ENCODE measurements at places on chromosomes 5 and 9.

DNA sequence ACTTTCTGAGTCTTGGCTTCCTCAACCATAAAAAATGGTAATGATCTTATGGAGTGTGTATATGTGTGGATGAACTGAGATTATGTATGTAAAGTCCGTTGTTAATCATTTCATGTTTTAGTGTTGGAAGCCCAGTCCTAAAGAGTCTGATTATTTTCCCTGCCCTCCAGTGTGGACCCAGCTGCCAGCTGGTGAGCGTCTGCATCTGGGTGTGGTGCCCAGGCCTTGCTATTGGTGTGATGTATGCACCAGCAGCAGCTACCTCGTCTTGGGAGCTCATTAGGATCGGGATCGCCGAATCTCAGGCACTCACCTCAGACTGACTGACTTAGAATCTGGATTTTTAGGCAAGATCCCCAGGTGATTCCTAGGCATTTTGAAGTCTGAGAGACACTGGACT, 63.8 kb downstream of the LRRC70 start:
- no peak overlapping the region for H3K4me3 ChIP-seq
- H3K27ac ChIP-seq: no peak overlapping the region
- DNase-seq: no peak
- no peaks in the 10 kb centered on the region for H3K4me1 ChIP-seq
- no peaks in the 10 kb centered on the region for H3K27me3 ChIP-seq
- H3K36me3 ChIP-seq: no peaks in the 10 kb centered on the region

DNA sequence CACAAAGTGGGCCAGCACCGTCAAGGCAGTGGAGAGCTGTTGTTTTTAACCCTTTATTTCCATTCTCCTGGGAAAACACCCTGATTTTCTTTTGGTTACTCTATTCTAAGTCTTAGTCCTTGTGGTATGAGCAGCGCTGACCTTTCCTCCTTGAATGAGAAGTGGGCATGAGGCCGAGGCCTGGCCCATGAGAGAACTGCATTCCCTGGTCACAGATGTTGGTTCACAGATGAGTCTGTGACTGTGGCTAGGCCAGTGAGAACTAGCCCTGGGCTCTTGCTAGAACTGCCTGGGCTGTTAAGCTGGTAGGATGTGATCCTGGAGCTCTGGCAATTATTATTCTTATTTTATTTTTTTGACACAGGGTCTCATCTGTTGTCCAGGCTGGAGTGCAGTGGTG, 71.7 kb upstream of the KLF9 start:
- no peaks in the 10 kb centered on the region for H3K27me3 ChIP-seq
- peaks cover 47% of the 10 kb centered on the region for H3K4me1 ChIP-seq
- H3K36me3 ChIP-seq: no peaks in the 10 kb centered on the region
- no peak for DNase-seq
- no peak overlapping the region for H3K4me3 ChIP-seq
- H3K27ac ChIP-seq: no peak overlapping the region

- peaks cover 20% of the 10 kb centered on the region for H3K4me1 ChIP-seq
- no peak overlapping the region for H3K27ac ChIP-seq
- H3K27me3 ChIP-seq: no peaks in the 10 kb centered on the region
These were observed 35.4 kb downstream of the OTULIN start for GRCh38 chr5:14699807-14700400.

DNA sequence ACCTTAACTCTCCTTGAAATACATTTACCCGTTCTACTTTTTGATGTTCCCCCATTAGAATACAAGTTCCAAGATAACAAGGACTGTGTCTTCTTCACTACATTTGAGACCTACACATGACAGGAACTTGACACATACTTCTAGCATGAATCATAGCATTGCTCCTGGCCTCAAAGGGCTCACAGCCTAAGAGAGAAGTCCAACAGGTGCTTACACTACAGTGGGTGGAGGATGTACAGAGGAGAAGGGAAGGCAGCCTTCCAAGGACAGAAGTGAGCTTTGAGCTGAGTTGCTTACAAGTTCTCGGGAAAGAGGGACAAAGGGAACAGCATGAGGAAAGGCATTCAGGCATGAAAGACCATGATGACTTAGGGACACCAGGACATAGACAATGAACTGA, 56.9 kb upstream of the MSX2 start:
- no peaks in the 10 kb centered on the region for H3K4me1 ChIP-seq
- no peak overlapping the region for H3K4me3 ChIP-seq
- no peak for DNase-seq
- no peaks in the 10 kb centered on the region for H3K36me3 ChIP-seq

GRCh38 chr9:28583832-28584231, 1010.6 kb upstream of the C9orf72 start:
- no peaks in the 10 kb centered on the region for H3K36me3 ChIP-seq
- H3K27me3 ChIP-seq: no peaks in the 10 kb centered on the region
- H3K27ac ChIP-seq: no peak overlapping the region
- H3K4me1 ChIP-seq: no peaks in the 10 kb centered on the region
- no peak overlapping the region for H3K4me3 ChIP-seq

DNA sequence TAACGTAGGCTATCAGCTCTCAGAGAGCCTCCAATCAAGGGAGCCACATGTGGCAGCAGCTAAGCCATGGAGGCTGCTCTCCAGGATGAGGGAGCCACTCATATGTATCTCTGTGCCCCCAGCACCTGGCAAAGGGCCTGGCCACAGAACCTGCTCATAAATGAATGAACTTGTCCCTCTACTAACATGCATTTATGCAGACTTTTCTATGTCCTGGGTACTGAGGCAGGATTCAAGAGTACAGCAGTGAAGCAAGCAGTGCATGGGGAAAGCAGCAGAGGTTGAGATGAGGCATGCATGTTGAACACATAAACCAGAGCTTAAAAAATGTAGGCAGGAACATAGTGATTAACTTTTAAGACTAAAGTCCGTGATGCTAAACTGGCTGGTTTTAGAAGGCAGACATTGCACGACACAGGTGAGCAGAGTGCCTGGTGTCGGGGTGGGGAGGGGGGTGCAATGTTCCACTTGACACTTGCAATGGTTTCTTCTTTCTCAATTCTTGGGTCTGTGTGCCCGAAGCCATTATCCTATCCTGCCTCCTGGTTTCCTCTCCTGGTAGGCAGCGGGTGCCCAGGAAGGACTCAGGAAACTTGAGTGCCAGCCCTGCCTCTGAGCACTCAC, 142.8 kb upstream of the ALDH1B1 start:
- H3K36me3 ChIP-seq: no peaks in the 10 kb centered on the region
- H3K4me1 ChIP-seq: peaks cover 6% of the 10 kb centered on the region
- H3K4me3 ChIP-seq: no peak overlapping the region
- H3K27me3 ChIP-seq: peaks cover 32% of the 10 kb centered on the region
- DNase-seq: no peak

DNA sequence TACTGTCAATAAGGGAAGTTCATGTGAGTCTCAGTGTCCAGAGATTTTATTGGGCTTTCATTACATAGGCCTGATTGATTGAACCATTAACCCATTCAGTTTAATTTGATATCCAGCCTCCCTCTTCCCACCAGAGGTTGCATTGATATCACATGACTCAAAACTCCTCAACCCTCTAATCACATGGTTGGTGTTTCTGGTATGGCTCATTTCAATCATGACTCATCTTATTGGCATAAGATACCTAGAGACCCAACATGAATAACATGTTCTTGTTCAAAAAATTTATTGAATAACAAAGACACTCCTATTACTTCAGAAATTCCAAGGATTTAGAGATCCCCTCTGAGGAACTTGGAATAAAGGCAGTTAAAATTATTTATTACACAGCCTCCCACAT, 982.2 kb downstream of the TLE1 start:
- H3K4me3 ChIP-seq: no peak overlapping the region
- H3K4me1 ChIP-seq: no peaks in the 10 kb centered on the region
- no peaks in the 10 kb centered on the region for H3K27me3 ChIP-seq
- H3K36me3 ChIP-seq: no peaks in the 10 kb centered on the region
- no peak for DNase-seq

DNA sequence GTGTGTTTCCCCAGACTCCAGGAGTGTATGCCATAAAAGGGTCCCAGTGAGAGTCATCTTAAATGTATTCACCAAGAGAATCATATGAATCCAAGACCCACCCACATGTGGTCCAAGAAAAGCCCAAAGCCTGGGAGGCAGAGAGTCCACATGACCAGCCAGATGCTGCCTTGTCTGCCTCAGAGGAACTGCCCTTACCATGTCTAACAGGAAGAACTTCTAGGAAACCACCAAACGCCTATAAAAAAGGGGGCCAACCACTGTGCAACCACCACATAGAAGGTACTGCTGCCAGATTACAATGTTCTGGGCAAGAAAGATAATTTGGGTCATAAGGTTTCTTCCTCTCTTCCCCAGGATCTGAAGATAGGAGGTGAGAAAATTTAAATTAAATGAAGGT, 129.8 kb upstream of the SLC24A2 start:
- H3K4me1 ChIP-seq: no peaks in the 10 kb centered on the region
- no peak overlapping the region for H3K4me3 ChIP-seq
- DNase-seq: no peak
- H3K36me3 ChIP-seq: no peaks in the 10 kb centered on the region
- H3K27ac ChIP-seq: no peak overlapping the region
- peaks cover 4% of the 10 kb centered on the region for H3K27me3 ChIP-seq

GRCh38 chr5:10801931-10802666, 41.1 kb upstream of the DAP start:
- H3K27ac ChIP-seq: no peak overlapping the region
- no peaks in the 10 kb centered on the region for H3K4me1 ChIP-seq
- peaks cover 16% of the 10 kb centered on the region for H3K36me3 ChIP-seq
- no peak overlapping the region for H3K4me3 ChIP-seq
- DNase-seq: no peak

- no peak overlapping the region for H3K27ac ChIP-seq
- no peak overlapping the region for H3K4me3 ChIP-seq
- H3K4me1 ChIP-seq: peaks cover 18% of the 10 kb centered on the region
- H3K36me3 ChIP-seq: no peaks in the 10 kb centered on the region
These were observed 1775.7 kb upstream of the C9orf72 start for GRCh38 chr9:29348999-29349398.

DNA sequence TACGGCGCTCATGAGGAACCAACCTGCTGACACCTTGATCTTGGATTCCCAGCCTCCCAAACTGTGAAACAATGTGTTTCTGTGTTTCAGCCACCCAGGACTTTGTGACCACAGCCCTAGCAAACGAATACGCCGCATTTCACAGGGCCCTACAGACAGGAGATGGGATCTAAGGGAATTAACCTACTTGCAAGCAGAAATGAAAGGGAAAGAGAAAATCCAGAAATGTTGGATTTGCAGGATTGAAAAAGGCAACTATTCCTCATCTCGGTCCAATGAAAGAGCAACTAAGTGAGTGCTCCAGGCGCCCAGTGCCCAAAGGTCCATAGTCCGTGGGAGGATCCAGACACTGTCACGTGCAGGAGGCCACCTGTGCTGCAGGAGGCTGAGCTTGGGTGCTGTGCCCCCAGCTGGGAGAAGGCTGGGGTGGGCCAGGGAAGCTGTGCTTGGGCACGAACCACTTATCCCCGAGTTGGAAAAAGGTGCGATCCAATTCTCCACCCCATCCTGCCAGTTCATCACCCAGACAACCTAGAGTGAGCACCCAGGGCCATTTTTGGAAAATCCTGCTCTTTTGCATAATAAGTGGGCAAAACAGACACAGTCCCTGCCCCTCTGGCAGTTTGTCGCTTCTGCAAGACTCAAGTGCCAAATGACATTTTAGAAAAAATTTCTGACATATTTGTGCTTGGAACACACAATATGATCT, 177.9 kb downstream of the C9orf50 start:
- H3K36me3 ChIP-seq: no peaks in the 10 kb centered on the region
- DNase-seq: no peak
- peaks cover 16% of the 10 kb centered on the region for H3K27me3 ChIP-seq
- no peak overlapping the region for H3K27ac ChIP-seq

GRCh38 chr5:135039271-135040033, 5.4 kb upstream of the PITX1 start:
- no peak for DNase-seq
- peaks cover 6% of the 10 kb centered on the region for H3K4me1 ChIP-seq
- peaks cover 22% of the 10 kb centered on the region for H3K27me3 ChIP-seq
- no peak overlapping the region for H3K27ac ChIP-seq
- no peaks in the 10 kb centered on the region for H3K36me3 ChIP-seq
- no peak overlapping the region for H3K4me3 ChIP-seq

DNA sequence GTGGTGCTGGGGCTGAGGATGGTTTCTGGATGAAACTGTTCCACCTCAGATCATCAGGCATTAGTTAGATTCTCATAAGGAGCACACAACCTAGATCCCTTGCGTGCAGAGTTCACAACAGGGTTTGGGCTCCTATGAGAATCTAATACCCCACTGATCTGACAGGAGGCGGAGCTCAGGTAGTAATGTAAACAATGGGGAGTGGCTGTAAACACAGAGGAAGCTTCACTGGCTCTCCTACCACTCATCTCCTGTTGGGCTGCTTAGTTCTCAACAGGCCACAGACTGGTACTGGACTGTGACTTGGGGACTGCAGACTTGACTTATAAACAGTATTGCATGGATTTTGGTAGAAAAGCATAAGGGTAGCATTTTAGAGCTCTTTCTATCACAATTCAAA, 870.7 kb upstream of the CDH10 start:
- no peaks in the 10 kb centered on the region for H3K36me3 ChIP-seq
- no peak for DNase-seq
- H3K4me3 ChIP-seq: no peak overlapping the region
- H3K27ac ChIP-seq: no peak overlapping the region
- H3K27me3 ChIP-seq: peaks cover 1% of the 10 kb centered on the region
- H3K4me1 ChIP-seq: no peaks in the 10 kb centered on the region

DNA sequence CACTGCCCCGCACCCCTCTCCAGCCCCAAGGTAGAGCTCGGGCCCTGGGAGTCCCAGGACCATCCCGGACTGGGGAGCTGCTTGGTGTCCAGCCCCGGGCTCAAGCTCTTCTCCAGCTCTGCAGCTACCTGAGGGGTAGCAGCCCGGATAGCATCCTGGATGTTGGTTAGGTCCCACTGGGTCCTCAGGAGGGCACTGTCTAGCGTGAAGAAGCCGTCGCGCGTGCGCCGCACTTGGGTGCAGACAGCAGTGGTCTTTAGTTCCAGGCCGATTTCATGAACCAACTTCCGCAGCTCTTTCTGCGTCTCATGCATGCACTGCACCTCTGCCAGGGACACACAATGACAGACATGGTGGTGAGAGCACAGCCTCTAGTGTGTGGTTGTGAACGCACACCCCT, 12.7 kb downstream of the TRUB2 start:
- peaks cover 39% of the 10 kb centered on the region for H3K4me1 ChIP-seq
- H3K36me3 ChIP-seq: peaks cover 21% of the 10 kb centered on the region
- H3K27me3 ChIP-seq: peaks cover 1% of the 10 kb centered on the region
- no peak overlapping the region for H3K27ac ChIP-seq
- DNase-seq: no peak

DNA sequence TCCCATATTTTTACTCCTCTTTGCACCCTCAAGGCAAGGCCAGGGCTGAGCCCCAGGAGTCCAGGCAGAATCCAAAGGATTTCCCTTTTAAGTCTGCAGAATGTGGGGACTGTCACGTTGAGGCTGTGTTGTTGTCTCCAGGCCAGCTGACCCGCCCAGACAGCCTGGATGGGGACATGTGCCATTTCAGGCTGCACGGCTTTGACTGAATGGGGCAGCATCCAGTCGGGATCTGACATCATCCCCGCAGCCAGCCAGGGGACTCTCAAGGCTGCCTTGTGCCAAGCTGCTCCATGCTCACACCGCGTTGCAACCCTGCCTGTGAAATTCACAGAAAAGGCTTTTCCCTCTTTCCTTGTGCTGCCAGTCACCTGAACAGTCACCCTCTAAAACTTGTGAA, 2.2 kb upstream of the ZNF366 start:
- H3K36me3 ChIP-seq: no peaks in the 10 kb centered on the region
- no peak overlapping the region for H3K4me3 ChIP-seq
- H3K4me1 ChIP-seq: peaks cover 75% of the 10 kb centered on the region
- no peak for DNase-seq
